ENCODE measurements at places on chromosomes 2 and 18.

GRCh38 chr18:36481201-36481657 lies 183.7 kb downstream of the FHOD3 start:
- DNase-seq: no peak

DNA sequence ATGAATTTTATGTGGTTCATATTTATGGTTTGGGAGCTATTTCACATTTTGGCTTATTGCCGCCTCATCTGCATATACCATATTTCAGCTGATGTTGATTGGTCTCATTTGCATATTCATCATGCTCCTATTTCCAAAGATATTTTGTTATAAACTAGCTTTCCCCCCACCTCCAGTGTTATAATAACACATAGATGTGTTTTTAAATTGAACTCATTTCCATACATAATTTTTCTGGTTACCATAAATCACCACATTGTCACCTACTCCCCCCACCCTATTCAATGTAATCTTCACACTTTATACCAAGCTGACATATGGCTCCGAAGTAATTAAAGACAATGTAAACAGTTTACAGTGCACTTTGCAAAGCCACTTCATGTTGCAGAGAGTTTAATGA lies 101.2 kb downstream of the FSHR start:
- DNase-seq: no peak

- DNase-seq: no peak
Measured at GRCh38 chr18:23547846-23548245, 38.5 kb downstream of the NPC1 start.

DNA sequence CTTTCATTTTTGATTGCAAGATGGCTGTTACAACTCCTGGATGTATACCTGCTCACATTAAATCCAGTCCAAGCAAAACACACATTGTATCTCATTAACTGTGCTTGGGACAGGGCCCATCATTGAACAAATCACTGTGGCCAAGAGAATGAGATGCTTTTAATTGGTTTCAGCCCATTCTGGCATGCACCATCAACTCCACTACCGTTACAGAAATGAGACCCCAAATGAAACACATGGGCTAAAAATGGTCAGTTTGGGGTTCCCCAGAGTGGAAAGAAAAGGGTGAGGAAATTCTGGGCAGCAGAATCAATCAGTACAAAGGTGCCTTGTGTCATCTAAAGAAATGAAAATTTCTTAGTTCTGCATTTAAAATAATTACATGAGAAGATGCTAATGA lies 52.7 kb downstream of the FAM171B start:
- no peak for DNase-seq

GRCh38 chr2:146666340-146666739 lies 1178.5 kb upstream of the ACVR2A start:
- DNase-seq: no peak

DNA sequence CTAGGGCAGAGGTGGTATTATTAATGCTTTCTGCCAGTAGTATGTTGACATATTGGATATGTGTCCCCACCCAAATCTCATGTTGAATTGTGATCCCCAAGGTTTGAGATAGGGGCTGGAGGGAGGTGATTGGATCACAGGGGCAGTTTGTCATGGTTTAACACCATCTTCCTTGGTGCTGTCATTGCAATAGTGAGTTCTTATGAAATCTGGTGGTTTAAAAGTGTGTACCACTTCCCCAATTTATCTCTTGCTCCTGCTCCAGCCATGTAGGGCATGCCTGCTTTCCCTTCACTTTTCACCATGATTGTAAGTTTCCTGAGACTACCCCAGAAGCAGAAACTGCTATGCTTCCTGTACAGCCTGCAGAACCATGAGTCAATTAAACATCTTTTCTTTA lies 47.1 kb upstream of the THSD7B start:
- no peak for DNase-seq

GRCh38 chr2:344811-345210 lies 56.9 kb upstream of the ALKAL2 start:
- no peak for DNase-seq

- no peak for DNase-seq
Measured at GRCh38 chr2:216121255-216121654, 12.1 kb downstream of the XRCC5 start.

DNA sequence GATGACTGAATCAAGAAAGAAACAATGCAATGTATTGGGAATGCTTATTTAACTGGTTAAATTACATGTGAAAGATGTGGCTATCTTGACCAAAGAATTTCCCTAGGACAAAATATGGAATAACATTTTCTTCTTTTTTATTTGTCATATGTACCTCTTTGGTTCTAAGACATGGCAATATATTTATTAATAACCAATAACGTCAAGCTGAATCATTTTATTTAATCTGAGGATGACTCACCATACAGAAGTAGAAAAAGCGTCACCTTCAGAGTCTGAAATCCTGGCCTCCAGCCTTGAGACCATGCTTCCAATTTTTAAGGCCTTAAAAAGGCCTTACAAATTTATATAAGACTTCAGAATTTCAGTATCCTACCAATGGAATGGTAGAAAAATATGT lies 1464.9 kb downstream of the SUCLG1 start:
- no peak for DNase-seq

- DNase-seq: no peak
Measured at GRCh38 chr2:11807156-11808015, 61.0 kb downstream of the LPIN1 start.

GRCh38 chr2:673016-673415 lies 4.2 kb downstream of the TMEM18 start:
- no peak for DNase-seq

GRCh38 chr2:8671176-8671575 lies 10.7 kb upstream of the ID2 start:
- no peak for DNase-seq

DNA sequence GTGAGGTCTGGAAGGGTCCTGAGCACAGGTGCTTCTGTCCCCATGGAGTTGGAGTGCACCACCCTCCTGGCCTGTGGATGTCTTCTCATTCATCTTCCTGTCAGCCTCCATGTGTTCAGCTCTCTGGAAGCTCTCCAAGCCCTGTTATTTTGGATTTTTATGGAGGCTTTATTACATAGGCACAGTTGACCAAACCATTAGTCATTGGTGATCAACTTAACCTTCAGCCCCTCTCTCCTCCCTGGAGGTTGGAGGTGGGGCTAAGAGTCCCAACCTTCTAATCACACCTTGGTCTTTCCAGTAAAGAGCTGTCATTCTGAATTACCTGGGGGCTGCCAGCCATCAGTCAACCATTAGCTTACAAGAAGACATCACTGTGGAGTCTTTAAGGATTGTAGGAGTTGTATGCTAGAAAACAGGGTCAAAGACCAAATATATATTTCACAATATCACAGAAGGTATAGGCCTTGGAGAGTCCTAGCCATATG lies 7.5 kb upstream of the MCFD2 start:
- no peak for DNase-seq

DNA sequence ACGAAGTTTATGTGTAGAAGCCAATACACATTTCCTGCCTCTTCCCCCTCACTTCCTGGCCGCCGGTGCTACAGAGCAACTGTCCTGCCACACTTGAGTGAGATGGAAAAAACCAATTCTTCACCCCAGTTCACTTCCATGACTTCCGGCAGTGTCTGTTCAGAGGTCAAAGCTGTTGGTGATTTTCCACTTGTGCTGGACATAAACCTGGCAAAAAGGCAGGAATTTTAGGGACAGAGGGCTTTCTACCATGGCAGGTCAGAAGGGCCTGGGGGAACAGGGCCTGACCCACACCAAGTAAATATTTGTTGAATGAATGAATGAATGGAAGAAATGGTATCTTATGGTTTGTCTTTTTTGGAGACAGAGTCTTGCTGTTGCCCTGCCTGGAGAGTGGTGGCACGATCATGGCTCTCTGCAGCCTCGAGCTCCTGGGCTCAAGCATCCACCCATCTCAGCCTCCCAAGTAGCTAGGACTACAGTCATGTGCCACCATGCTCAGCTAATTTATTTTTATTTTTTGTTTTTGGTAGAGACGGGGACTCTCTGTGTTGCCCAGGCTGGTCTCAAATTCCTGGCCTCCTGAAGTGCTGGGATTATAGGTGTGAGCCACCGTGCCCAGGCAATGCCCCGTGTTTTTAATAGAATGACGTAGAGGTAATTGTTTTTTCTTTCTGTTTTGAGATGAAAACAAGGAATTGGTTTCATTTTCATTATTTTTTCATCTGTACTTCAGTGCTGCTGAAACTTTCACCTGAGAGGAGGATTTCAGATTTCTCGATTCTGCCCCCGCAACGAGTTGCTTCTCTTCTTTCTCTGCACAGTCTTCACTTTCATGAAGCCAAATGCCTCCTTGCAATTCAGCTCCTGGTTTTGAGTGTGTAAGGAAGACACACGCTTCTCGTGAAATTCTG lies 48.0 kb upstream of the LPIN2 start:
- peak; percentile 48 for DNase-seq

GRCh38 chr2:133574620-133575019 lies 6.4 kb upstream of the NCKAP5 start:
- DNase-seq: no peak

GRCh38 chr18:8826971-8827370 lies 121.6 kb downstream of the MTCL1 start:
- no peak for DNase-seq

DNA sequence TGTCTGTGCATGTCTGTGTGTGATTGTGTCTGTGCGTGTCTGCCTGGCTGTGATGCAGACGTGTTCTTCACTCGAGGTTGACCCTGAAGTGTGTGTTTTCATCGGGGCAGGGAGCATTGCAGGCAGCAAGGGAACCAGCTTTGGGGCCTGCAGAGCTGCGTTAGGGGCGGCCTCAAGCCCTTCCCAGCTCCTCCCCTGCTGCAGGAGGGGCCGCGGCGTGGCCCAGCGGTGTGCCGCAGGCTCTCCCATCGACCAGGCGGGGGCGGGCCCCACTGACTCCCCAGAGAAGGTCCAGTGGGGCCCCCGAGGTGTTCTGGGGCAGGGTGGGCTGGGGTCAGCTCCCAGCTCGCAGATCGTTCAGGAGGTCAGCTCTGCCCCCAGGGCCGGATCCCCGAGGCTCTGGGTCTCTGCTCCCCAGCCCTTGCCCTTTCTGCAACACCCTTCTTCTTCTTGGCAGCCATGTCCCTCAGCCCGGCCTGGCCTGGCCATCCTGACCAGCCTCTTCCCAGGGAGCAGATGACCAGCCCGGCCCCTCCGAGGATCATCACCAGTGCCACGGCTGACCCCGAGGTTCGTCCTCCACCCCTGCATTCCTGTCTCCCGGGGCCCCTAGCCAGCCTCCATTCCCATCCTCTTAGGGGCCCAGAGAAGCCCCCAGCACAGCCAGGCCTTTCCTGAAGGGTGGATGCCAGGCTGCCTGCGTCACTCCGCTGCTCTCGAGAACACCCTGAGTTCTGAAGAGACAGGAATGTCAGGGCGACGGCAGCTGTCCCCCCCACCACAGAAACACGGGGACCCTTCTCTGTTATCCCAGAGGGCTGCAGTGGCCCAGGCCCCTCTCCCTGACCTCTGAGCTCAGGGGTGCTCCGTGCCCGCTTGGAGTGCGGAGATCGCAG lies 11.1 kb upstream of the KLHL30 start:
- DNase-seq: no peak

GRCh38 chr2:174035117-174035635 lies 70.0 kb upstream of the SP3 start:
- no peak for DNase-seq

GRCh38 chr2:23387845-23388244 lies 2.9 kb downstream of the KLHL29 start:
- DNase-seq: no peak

GRCh38 chr2:191965733-191966132 lies 118.8 kb upstream of the CAVIN2 start:
- DNase-seq: no peak

DNA sequence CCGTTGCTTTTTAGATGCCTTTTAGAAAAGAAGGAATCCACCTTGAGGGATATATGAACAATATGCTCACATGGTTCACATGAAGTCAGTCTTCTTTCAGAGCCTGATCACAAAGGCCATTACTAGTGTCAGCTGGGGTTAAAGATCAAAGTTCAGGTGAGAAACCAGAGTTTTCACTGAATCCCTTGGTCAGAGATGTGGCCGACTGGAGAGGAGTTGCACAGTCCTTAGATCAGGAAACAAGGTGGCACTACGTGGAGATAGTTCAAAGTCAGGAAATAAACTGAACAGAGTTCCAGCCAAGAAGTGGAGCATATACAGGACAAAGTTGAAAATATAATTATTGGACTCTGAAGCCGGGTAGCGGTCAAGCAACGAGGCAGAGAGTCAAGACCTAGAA lies 54.6 kb downstream of the AAK1 start:
- no peak for DNase-seq

DNA sequence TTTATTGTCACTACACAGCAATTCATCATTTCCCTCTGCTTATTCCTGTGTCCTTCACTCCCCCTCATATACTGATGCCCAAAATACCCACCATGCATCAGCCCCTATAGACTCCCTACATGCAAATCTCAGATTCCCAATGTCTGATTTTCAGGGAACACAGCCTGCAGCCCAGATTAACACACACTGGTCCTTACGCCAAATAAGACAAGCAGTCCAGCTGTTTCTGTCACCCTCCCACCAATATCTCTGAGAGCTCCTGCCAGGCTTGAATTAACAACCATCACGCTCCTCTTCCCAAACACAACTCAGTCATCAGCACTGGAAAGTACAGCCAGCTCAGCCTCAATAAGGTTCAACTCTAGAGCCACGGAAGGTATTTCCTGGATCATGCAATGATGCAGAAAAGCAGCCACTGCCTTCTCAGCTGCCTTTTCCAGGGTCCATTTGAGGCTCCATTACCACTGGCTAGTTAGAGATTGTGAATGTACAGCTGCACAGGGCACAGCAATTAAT lies 39.0 kb upstream of the SLC35F5 start:
- no peak for DNase-seq

GRCh38 chr18:47345291-47345690 lies 93.8 kb upstream of the SKOR2 start:
- no peak for DNase-seq

- DNase-seq: no peak
Measured at GRCh38 chr2:101195871-101196661, 44.9 kb upstream of the TBC1D8 start.

- DNase-seq: no peak
Measured at GRCh38 chr18:59059140-59059539, 80.5 kb upstream of the SEC11C start.

GRCh38 chr2:127573298-127573697 lies 37.8 kb downstream of the MYO7B start:
- no peak for DNase-seq

DNA sequence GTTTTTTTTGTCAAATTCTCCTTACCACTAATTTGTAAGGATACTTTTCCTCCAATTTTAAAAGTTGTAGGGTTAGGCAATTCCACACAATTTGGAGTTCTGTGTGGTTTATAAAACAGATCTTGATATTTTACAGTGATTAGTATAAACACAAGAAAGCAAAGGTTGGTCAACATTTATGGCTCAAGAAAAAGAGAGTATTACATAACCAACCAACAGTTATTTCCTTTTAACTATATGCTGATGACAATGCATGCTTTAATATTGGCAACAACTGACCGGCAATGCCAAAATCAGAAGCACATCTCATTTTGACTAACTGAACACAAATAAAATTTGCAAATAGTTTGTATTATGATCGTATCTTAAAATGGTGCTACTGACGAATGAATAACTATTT lies 137.2 kb downstream of the CDH2 start:
- DNase-seq: no peak

GRCh38 chr2:100293341-100294161 lies 28.8 kb downstream of the LONRF2 start:
- no peak for DNase-seq
